ENCODE measurements at places on chromosomes 13 and 19.

GRCh38 chr13:75416327-75417011 lies 65.5 kb downstream of the TBC1D4 start:
- DNase-seq: no peak

GRCh38 chr19:50204081-50204428 lies 633 bp downstream of the MYH14 start:
- no peak for DNase-seq

GRCh38 chr13:44354331-44354730 lies 19.3 kb upstream of the SERP2 start:
- DNase-seq: no peak

- DNase-seq: no peak
These were observed 136.6 kb upstream of the USP29 start for GRCh38 chr19:56983171-56983570.

DNA sequence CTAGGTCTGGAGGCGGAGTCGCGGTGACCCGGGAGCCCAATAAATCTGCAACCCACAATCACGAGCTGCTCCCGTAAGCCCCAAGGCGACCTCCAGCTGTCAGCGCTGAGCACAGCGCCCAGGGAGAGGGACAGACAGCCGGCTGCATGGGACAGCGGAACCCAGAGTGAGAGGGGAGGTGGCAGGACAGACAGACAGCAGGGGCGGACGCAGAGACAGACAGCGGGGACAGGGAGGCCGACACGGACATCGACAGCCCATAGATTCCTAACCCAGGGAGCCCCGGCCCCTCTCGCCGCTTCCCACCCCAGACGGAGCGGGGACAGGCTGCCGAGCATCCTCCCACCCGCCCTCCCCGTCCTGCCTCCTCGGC lies at the start of gene SLC5A5:
SLC5A5 (plus strand) TSS at position 68 of the 373 bp plus-strand sequence. CDS start 375 bp downstream, outside the sequence.
- peak; percentile 26 for DNase-seq

DNA sequence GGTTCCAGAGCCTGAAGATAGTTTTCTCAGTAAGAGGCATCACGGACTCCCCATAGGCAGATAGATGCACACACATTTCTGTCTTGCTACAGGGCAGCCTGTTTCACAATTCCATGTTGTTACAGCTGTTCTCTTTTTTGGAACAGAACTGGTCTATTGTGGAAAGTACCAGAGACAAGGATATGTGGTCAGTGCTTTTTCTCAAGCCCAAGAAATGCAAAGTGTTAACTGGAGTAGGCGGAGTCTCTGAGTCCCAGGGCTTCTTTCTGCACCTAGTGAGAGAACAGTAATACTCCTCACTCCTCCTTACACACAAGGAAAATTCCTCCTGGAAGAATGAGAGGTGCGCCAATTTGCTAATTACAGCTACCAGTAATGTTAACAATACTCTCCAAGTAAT lies 141.6 kb upstream of the ARGLU1 start:
- DNase-seq: no peak
